ENCODE measurements at places on chromosomes 7 and 10. TPM values are rescaled to one million over a fixed set of nuclear protein-coding genes. Genes with fewer than 3 reads are reported as not detected.

The PTPRN2 gene
- total RNA-seq = 0.85 TPM

The HGF gene
- total RNA-seq = 4.0 TPM

The GPR26 gene
- total RNA-seq = not detected

The CALU gene
- 516 TPM for total RNA-seq

The ODAD2 gene
- 0.36 TPM for total RNA-seq

The OPALIN gene
- total RNA-seq = not detected

The NUTM2B gene
- total RNA-seq = 0.09 TPM

The VPS26A gene
- 31.3 TPM for total RNA-seq

The PRF1 gene
- total RNA-seq = not detected

The PYROXD2 gene
- total RNA-seq = 6.2 TPM

The ITIH5 gene
- not detected for total RNA-seq

The CDNF gene
- total RNA-seq = 0.47 TPM

The ATRNL1 gene
- total RNA-seq = 0.47 TPM

The SPDYE6 gene
- total RNA-seq = not detected

The C10orf53 gene
- total RNA-seq = not detected

The TMEM176A gene
- not detected for total RNA-seq

The HMX2 gene
- total RNA-seq = not detected

The UPF2 gene
- 15.1 TPM for total RNA-seq

The CYP3A4 gene
- total RNA-seq = not detected

The GBX1 gene
- total RNA-seq = not detected

The OR2A14 gene
- total RNA-seq = not detected

The MMP21 gene
- under 0.01 TPM for total RNA-seq

The RSU1 gene
- 44.2 TPM for total RNA-seq

The PKD2L1 gene
- total RNA-seq = not detected

The TSPAN14 gene
- 67.5 TPM for total RNA-seq

The OR2A5 gene
- total RNA-seq = not detected

The CDHR1 gene
- total RNA-seq = not detected

The C10orf62 gene
- total RNA-seq = not detected

The ANKRD26 gene
- 7.2 TPM for total RNA-seq

The RTKN2 gene
- total RNA-seq = 0.09 TPM

The TWNK gene
- total RNA-seq = 7.6 TPM
